ENCODE measurements at places on chromosomes 7 and 10. TPM values are rescaled to one million over a fixed set of nuclear protein-coding genes. Genes with fewer than 3 reads are reported as not detected.

Gene IL2RA
- not detected for polyA plus RNA-seq

Gene CTAGE4
- not detected for polyA plus RNA-seq

Gene PTN
- polyA plus RNA-seq: 186 TPM

Gene CARD11
- polyA plus RNA-seq: not detected

Gene CNNM1
- polyA plus RNA-seq: 10.4 TPM

Gene PAPOLB
- not detected for polyA plus RNA-seq

Gene TUBAL3
- polyA plus RNA-seq: not detected

Gene LRRD1
- not detected for polyA plus RNA-seq

Gene SEMA4G
- polyA plus RNA-seq: 76.9 TPM

Gene LIPF
- not detected for polyA plus RNA-seq

Gene FAM25C
- polyA plus RNA-seq: not detected

Gene OR6B1
- polyA plus RNA-seq: not detected

Gene CPXM2
- polyA plus RNA-seq: not detected

Gene EGFR
- polyA plus RNA-seq: 2.4 TPM

Gene GGCT
- polyA plus RNA-seq: 47.5 TPM

Gene ZNF425
- polyA plus RNA-seq: 2.4 TPM

Gene NCF1
- polyA plus RNA-seq: not detected

Gene NUDT1
- polyA plus RNA-seq: 5.1 TPM

Gene ELFN1
- polyA plus RNA-seq: 0.23 TPM

Gene ACSM6
- not detected for polyA plus RNA-seq

Gene SHOC2
- 102 TPM for polyA plus RNA-seq

Gene PPP1R17
- 814 TPM for polyA plus RNA-seq

Gene GARIN1A
- 0.17 TPM for polyA plus RNA-seq

Gene GRM3
- 25.7 TPM for polyA plus RNA-seq

Gene GPER1
- not detected for polyA plus RNA-seq

Gene AVL9
- 23.4 TPM for polyA plus RNA-seq

Gene TSPAN33
- polyA plus RNA-seq: 0.92 TPM

Gene HELLS
- polyA plus RNA-seq: not detected

Gene AZGP1
- polyA plus RNA-seq: not detected

Gene OGDH
- 7.4 TPM for polyA plus RNA-seq

Gene TMEM140
- polyA plus RNA-seq: not detected

Gene ADGRA1
- polyA plus RNA-seq: 5.6 TPM

Gene ADAMTS14
- not detected for polyA plus RNA-seq

Gene TAS2R41
- polyA plus RNA-seq: not detected

Gene FKBP14
- polyA plus RNA-seq: 8.5 TPM

Gene ADARB2
- polyA plus RNA-seq: 0.30 TPM

Gene OPALIN
- 0.50 TPM for polyA plus RNA-seq

Gene HMX2
- polyA plus RNA-seq: not detected

Gene LRRC18
- polyA plus RNA-seq: not detected

Gene FAM25G
- not detected for polyA plus RNA-seq

Gene STAG3
- 2.1 TPM for polyA plus RNA-seq

Gene SPDYE2
- not detected for polyA plus RNA-seq

Gene GDF2
- polyA plus RNA-seq: not detected

Gene GPNMB
- polyA plus RNA-seq: 8.7 TPM

Gene ABCB1
- 0.62 TPM for polyA plus RNA-seq

Gene FBXL13
- polyA plus RNA-seq: 0.82 TPM

Gene ANKRD61
- not detected for polyA plus RNA-seq

Gene PCLO
- polyA plus RNA-seq: 58.0 TPM

Gene SFRP5
- not detected for polyA plus RNA-seq

Data from Purkinje cell (primary cell).